RKO (cell line): ENCODE measurements at places on chromosomes 2 and 18.

DNA sequence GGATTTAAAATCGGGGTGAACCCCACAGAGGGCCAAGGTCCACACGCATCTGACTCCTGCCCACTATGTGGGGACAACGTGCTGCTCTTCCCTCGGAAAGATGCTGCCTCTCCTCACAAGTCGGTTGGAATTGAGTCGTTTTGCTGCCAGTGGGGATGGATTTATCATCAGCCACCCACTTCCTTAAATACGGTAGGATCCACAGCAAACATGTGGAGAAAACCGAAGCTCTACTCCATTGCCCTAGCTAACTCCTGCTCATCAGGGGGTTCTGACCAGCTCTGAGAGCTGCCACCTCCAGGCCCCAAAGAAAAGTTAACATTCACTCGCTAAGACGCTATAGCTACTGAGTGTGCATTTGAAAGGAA is 80.9 kb downstream of the CHRNA1 start:
- DNase-seq = no peak

GRCh38 chr2:167140330-167140729 is 252.1 kb downstream of the XIRP2 start:
- no peak for DNase-seq

GRCh38 chr2:85668009-85668856 is at the start of gene SFTPB:
Gene SFTPB (minus strand): TSS chr2:85668199. CDS start chr2:85668183, 16 bp downstream.
- no peak for DNase-seq

DNA sequence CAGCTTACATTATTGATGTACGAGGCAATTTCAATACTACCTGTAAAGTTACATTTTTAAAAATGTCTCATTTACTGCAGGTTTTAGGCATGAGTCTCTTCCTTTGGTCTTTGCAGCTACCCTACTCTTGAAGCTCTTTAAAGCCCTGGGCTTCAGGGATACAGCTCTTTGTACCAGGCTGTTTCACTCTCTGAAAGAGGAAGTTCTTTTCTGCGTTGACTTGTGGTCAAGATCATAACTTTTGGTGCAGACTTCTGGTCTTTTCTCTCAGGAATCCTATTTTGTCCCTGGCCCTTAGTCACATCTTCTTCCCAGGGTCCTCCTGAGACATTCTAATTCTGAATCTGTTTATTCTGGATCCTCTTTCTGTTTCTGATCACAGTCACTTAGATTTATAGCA is 16.6 kb upstream of the HRH4 start:
- DNase-seq = no peak

DNA sequence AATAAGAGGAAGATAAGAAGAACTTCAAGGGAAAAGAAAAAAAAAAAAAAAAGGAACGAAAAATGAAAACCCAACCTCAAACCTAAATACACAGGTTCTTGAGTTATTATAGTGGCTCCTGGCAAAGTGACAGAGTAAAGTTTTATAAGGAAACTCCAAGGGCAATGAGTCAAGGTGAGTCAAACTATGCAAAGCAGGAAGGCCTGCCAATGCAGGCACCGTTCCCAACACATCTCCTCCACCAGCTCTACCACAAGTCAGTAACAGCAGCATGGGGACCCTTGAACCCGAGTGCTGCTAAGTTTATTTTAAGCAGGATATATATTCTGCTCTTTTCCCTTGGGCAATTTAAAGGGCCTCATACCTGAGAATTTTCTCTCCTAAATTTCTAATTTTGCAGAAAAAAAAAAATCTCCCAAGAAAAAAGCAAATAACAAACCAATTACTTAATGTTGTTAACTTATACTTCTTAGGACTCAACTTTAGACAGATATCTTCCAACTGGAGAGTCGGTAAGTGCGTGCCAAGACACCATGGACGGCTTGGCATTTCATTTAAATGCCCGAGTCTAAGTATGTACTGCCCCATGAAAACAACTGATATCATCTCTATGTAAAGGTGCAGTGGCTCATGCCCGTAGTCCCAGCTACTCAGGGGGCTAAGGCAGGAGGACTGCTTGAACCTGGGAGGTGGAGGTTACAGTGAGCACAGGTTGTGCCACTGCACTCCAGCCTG is 75.7 kb upstream of the TFCP2L1 start:
- DNase-seq = peak; percentile 86

GRCh38 chr18:55421615-55422419 is 166.2 kb downstream of the TCF4 start:
- DNase-seq = no peak

- peak; percentile 86 for DNase-seq
Observed at GRCh38 chr2:65382776-65383357, 49.5 kb downstream of the SPRED2 start.

DNA sequence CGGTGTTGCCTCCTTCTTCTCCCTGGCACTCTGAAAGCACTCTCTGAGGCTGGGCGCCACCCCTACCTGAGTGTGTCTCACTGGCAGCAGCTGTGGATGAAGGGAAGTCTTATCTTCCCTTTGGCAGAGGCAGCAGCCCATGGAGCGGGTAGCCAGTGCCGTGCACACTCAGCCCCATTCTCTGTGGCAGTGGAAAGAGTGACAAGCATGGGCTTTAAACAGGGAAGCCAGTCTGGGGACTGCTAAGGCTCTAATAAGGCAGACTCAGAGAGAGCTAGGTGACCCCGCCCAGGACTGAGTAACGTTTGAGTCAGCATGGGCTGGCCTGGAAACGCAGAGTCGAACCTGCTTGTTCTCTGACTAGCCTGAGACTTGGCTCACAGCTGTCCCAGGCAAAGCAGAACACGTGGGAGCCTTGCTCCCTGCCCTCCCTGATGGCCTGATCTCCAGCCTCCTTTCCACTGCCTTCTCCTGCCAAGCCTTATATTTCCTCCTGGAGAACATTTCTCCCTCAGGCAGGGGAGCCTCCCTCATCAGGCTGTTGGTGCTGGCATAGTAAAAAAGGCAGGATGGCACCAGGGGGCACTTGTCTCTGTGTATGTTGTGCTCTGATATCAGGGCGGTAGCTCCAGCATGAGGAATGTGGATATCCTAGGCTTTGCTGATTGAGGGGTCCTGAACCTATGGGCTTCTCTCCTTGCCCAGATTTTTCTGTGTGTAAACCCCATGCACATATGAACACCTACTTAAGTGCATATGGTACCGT is 93.9 kb upstream of the LGALSL start:
- DNase-seq = peak; percentile 94

- DNase-seq = no peak
Observed at GRCh38 chr2:31322371-31322770, 88.4 kb downstream of the EHD3 start.

- peak; percentile 21 for DNase-seq
Observed at GRCh38 chr2:167127135-167127534, 238.9 kb downstream of the XIRP2 start.

DNA sequence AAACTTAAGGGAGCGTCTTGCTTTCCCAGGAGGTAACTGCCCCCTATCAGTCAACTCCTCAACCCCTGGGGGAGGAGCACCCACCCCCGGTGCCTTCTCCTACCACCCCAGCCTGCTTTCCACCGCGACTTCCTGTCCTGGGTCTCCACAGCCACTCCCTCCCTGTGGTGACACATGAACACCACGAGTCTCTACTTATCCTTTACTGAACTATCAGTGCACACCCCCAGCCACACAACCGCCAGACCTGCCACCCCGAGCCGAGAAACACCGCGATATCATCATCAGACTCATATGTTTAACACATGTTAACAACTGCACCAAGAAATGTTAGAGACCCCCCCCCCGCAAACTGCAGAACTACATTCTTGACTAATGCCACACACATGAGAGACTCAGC is 43.3 kb downstream of the LONRF2 start:
- no peak for DNase-seq

DNA sequence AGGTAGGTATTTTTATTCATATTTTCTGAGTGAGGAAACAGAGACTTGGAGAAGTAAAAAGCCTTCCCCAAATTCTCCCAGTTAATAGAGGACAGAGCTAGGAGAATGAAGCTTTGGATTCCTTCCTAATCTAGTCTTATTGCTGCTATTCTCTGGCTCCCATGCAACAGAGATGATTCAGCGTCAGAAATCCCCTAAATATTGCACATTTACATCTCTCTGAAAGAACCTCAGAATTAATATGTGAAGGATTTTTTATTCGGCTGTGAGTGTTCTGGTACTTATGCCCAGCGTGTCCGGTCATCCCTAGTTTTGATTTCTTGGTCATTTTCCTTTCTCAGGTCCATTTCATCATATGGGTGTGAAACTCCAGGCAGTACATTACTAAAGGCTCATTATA is 91.2 kb upstream of the SESTD1 start:
- no peak for DNase-seq

GRCh38 chr2:215657844-215658243 is 222.0 kb upstream of the FN1 start:
- DNase-seq = peak; percentile 55
